Chondrocyte (in vitro differentiated cells): ENCODE measurements at places on chromosomes 12 and 14.
A peak's percentile ranks its signal among the peaks of the same experiment; 100 is the strongest.

DNA sequence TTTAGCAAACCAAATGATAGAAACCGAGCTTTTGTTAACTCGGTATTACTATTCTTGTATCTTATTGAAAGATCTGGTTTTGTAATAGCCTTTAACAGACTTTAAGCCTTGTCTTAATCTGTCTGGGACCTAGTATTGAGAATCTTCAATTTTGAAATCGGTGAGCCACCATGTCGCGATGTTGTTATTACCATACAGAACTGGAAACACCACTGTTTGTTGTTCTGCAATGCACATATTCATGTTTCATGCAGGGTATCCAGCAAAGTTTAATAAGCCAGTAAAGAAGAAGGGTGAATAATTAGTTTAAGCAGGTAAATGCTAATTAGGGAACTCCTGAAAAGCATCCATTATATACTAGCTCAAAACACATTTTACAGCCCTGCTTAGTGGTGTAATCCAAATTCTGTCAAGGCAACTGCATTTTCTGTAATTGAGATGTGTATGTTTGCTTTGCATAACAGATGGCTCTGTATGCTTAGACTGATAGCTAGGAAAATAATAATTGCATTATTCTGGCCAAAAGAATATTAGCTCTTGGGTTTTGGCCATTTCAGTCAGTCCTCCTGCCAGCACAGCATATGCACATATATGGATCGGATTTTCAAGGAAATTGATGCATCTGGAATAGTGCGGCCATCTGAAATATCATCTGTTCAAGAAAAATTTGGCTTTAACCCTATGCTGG is 389.2 kb downstream of the EGLN3 start:
- DNase-seq = no peak

DNA sequence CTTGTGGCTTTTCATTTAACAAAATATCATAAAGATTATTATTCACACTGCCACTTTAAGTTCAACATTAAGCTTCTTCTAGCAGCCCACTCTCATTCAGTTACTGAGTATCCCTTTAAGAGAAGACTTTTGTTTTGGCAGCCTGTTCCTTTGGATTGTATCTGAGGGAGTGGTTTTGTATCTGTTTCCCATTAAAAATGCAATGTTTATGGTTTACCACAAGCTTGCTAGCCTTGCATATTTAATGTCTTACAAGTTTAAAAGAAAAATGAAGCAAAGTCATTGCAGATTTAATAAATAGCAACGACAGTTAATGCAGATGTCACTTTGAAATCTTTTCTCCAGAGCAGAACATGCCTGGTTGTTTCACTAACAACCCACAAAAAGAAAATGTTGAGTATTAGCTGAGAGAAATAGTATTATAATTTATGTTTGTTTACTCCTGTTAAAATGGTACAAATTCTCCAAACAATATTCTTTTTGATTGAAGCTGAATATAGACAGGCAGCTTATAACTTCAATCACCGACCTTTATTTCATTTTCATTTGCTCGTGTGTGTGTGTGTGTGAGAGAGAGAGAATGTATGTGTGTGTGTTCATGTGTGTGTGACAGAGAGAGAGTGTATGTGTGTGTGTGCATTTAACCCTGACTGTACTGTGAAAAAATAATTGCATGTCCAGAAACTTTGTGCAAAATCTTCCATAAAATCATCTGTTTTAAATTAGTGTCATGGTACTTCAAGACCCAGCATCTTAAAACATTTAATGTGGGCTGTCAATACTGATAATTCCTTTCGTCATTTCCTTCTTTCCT is 1.8 kb downstream of the DCN start:
- DNase-seq = no peak

GRCh38 chr14:102280376-102280962 is 24.5 kb downstream of the MOK start:
- DNase-seq = no peak

DNA sequence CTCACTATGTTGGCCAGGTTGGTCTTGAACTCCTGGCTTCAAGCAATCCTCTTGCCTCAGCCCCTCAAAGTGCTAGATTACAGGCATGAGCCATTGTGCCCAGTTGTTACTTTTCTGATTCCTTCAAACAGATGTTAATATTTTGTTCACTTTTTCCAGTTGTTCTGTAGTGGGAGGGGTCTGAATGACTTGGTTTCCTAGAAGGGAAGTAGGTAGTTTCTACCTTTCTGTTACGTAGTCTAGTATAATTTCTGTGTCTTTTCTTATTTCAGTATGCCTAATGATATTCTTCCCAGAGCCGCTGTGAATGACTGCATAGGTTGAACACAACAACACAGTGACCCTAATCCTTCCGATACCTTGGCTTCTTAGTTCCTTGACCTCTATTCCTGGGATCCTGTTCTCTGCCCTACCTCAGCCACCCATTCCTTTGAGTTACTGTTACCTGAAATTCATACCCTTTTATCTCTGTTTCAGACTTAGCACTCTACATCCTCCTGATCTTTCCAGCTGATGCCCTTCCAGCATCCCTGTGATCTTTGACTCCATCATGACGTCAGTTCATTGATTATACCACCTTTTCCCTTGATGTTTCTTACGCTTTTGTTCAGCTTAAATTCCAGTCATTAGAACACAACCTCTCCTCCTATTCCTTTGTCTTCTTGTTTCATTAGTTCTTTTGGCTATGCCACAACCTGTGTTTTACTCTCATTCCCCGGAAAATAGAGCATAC is 33.3 kb downstream of the RCOR1 start:
- DNase-seq = no peak

- no peak for DNase-seq
Measured at GRCh38 chr12:100964028-100964427, 169.5 kb downstream of the ANO4 start.

- no peak for DNase-seq
Measured at GRCh38 chr12:62194031-62194430, 66.2 kb upstream of the USP15 start.

- DNase-seq = no peak
Measured at GRCh38 chr14:91714805-91715204, 17.1 kb downstream of the CATSPERB start.

- no peak for DNase-seq
Measured at GRCh38 chr12:70560671-70561070, 76.6 kb downstream of the PTPRB start.

GRCh38 chr14:80164991-80165721 is 46.1 kb downstream of the DIO2 start:
- DNase-seq = no peak

GRCh38 chr12:71954861-71955260 is 16.2 kb downstream of the TPH2 start:
- DNase-seq = no peak

DNA sequence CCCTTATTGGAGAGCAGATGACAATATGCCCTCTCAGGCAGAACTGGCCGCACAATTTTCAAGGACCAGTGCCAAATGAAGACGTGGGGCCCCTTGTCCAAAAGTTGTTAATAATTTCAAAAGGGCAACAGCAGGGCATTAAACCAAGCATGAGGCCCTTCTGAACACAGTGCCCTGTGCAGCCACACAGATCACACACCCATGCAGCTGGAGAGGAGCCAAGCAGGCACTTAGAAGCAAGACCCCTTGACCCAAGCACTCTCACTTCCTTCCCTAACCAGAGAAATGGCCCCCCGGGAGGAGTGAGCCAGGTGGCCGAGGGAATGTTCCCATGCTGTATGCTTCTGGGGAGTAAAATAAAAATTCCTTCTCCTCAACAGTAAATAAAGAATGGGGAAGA is 114.0 kb upstream of the TMPO start:
- no peak for DNase-seq

DNA sequence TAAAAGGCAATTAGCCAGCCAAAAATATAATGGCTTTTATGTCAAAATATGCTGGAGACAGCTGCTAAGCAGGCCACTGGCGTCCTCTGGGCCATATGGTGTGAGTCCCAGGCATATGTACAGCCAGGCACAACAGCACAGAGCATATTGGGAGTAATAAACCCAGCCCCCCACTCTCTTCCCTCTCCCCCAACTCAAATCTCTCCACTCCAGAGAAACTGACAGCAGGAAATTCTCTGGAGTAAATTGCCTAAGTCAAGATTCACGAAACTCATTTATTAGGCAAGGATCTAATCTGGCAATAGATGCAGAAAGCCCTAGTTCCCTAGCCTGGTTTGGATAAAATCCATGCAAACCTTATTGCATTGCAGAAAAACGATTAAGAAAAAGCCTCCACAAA is 147.9 kb upstream of the SEL1L start:
- DNase-seq = no peak

DNA sequence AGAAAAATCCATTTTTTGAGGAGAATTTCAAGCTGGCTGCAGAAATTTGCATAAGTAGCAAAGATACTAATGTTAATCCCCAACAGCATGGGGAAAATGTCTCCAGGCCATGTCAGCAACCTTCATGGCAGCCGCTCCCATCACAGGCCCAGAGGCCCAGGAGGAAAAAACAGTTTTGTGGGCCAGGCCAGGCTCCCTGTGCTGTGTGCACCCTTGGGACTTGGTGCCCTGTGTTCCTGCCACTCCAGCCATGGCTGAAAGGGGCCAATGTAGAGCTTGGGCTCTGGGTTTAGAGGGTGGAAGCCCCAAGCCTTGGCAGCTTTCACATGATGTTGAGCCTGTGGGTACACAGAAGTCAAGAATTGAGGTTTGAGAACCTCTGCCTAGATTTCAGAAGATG is 76.3 kb downstream of the MGAT4C start:
- no peak for DNase-seq

- no peak for DNase-seq
Measured at GRCh38 chr12:4806439-4807115, 86.4 kb downstream of the GALNT8 start.

GRCh38 chr12:1811281-1811947 is 9.0 kb upstream of the LRTM2 start:
- no peak for DNase-seq

DNA sequence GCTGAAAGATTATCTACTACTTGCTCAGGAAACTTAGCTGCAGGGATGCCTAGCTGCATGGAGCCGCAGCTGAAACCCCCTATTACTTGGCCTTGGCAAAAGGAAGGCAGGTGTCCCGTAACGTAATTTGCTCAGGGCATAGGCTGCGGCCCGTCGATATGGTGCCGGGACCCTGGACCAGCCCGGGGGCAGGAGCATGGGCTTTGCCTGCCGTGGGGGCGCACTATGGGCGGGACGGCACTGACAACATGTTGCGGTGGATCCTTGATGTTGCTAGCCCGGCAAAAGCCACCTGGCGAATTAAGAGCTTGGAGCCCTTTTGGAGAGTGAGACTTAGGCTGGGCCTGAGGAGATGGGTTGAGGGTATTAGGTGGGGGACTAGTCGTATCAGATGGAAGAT is 1551.2 kb downstream of the AACS start:
- peak; percentile 66 for DNase-seq

GRCh38 chr12:64225626-64226025 is 3.5 kb upstream of the KICS2 start:
- DNase-seq = no peak

GRCh38 chr14:50434528-50434927 is 37.8 kb upstream of the CDKL1 start:
- DNase-seq = no peak

GRCh38 chr12:25197608-25198007 is 2.6 kb downstream of the ETFRF1 start:
- DNase-seq = no peak
